ENCODE measurements at places on chromosomes 6 and 20. TPM values are rescaled to one million over a fixed set of nuclear protein-coding genes. Genes with fewer than 3 reads are reported as not detected.

DNA sequence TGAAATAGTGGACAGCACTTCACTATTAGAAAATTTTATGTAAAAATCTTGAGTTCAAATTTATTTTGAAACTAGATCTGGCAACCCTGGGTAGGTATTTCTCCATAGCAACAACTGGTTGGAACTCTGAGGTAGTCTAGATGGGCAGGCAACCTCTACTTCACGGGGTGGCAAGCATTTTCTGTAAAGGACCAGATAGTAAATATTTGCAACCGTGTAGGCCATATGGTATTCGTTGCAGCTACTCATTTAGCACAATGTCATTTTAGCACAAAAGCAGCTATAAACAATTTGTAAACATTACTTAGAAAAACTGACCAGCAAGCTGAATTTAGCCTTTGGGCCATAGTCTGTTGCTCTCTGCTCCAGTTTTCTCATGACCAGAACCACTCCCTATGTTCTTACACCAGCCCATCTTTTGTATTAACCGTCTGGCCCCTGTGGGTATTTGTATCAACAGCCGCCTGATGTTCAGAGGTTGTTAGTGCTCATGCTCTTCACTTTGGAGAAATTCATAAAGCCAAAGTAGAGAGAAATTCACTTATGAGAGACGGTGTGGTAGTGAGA, 29.2 kb downstream of the LGSN start:
- no peak for DNase-seq
- no peaks in the 10 kb centered on the region for H3K4me1 ChIP-seq
- H3K36me3 ChIP-seq: no peaks in the 10 kb centered on the region
- H3K27me3 ChIP-seq: no peaks in the 10 kb centered on the region
- no peak overlapping the region for H3K4me3 ChIP-seq

Gene CD83
- 18.3 TPM for total RNA-seq

DNA sequence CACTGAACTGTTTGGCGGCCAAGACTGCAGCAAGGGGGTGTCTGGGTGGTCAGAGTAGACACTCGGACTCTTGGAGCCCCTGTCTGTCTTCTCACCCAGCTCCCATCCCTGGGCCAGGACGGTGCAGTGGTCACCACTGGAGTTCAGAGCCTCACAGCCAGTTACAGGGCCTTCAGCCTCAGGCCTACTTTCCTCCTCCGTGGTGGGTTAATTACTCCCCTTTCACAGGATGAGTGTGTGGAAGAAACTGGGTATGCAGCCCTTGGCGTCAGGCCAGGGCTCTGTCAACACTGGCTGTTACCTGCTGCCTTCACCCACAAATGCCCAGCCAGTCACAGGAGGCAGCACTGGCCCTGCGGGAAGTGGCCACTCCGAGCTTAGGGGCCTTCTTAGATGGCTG, 1.8 kb upstream of the YTHDF1 start:
- no peak overlapping the region for H3K4me3 ChIP-seq
- peaks cover 15% of the 10 kb centered on the region for H3K36me3 ChIP-seq
- H3K27ac ChIP-seq: no peak overlapping the region
- peaks cover 28% of the 10 kb centered on the region for H3K4me1 ChIP-seq
- H3K27me3 ChIP-seq: no peaks in the 10 kb centered on the region

Gene HSD17B8
- 10.6 TPM for total RNA-seq

GRCh38 chr20:45067087-45067486, 33.8 kb downstream of the KCNS1 start:
- H3K4me3 ChIP-seq: no peak overlapping the region
- H3K4me1 ChIP-seq: peaks cover 11% of the 10 kb centered on the region

- H3K27me3 ChIP-seq: no peaks in the 10 kb centered on the region
- peaks cover 15% of the 10 kb centered on the region for H3K4me1 ChIP-seq
- no peak for DNase-seq
- H3K27ac ChIP-seq: no peak overlapping the region
- no peak overlapping the region for H3K4me3 ChIP-seq
- no peaks in the 10 kb centered on the region for H3K36me3 ChIP-seq
Measured at GRCh38 chr6:4920914-4921410, 82.9 kb downstream of the RPP40 start.

Gene COL11A2
- total RNA-seq: 3.5 TPM

DNA sequence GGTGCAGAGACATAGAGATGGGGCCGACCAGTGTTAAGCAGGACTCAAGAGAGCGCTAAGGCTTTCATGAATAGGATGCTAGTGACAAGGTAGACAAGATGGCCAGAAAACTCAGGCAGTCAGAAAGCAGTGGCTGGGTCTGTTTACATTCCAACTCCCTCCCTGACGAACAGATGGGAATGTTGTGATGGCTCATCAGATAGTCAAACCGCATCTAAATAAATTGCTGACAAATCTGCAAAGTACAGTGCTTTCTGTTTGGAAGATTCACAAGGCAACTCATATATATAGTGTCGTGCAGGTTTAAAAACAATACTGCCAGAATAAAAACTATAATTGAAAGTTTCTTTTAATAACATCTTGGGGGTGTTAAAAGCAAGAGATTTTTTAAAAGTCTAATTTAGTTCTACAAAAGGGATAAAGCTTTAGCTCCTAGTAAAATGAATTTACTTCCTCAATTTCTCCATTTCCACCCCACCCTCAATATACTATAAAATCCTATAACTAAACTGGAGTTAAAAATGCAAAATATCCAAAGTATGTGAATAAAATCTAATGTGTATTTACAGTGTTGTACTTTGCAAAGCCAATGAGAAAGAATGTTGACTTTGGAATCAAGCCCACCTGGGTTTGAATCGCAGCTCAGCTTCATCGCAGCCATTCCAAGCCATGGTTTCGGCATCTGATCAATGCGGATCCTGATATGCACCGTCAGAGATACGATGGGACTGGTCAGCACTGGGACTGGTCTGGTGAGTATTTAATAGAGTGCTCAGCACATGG, 247.3 kb upstream of the PDE10A start:
- no peaks in the 10 kb centered on the region for H3K36me3 ChIP-seq
- no peaks in the 10 kb centered on the region for H3K27me3 ChIP-seq
- H3K27ac ChIP-seq: no peak overlapping the region
- H3K4me1 ChIP-seq: no peaks in the 10 kb centered on the region
- no peak for DNase-seq

- H3K4me3 ChIP-seq: no peak overlapping the region
- no peaks in the 10 kb centered on the region for H3K36me3 ChIP-seq
- no peak for DNase-seq
- H3K27ac ChIP-seq: no peak overlapping the region
- no peaks in the 10 kb centered on the region for H3K27me3 ChIP-seq
Measured at GRCh38 chr6:159572439-159573110, 120.5 kb downstream of the SOD2 start.

Gene MARCKS
- total RNA-seq: 4.7 TPM

DNA sequence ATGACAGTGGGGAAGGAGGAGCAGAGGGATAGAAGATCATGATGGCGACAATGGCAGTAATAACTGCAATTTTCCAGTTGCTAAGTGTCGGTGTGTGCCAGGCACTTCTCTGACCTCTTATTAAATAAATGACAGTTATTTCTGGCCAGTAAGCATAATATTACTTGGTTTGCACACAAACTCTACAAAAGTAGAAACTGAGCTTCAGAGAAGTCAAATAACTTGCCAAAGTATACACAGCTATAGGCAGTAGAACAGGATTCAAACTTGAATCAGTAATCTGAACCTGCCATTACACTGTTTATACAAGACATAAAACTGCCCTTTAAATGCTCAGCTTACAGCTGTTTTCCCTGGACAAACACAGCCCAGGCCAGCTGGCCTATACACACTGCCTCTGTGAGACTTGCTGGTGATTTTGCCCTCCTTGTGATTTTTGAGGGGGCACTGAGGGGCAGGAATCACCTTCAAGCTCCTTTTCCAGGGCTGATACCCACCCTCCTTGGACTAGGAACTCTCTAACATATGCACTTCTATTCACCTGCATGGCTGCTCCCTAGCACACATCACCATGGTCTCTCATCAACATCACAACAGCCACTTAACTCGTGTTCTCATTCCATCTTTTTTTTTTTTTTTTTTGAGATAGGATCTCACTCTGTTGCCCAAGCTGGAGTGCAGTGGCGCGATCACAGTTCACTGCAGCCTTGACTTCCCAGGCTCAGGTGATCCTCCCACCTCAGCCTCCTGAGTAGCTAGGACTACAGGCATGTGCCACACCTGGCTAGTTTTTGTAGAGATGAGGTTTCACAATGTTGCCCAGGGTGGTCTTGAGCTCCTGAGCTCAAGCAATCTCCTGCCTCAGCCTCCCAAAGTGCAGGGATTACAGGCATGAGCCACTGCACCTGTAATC, 63.6 kb downstream of the SLC23A2 start:
- H3K27me3 ChIP-seq: no peaks in the 10 kb centered on the region
- no peaks in the 10 kb centered on the region for H3K4me1 ChIP-seq
- DNase-seq: no peak
- no peak overlapping the region for H3K4me3 ChIP-seq

DNA sequence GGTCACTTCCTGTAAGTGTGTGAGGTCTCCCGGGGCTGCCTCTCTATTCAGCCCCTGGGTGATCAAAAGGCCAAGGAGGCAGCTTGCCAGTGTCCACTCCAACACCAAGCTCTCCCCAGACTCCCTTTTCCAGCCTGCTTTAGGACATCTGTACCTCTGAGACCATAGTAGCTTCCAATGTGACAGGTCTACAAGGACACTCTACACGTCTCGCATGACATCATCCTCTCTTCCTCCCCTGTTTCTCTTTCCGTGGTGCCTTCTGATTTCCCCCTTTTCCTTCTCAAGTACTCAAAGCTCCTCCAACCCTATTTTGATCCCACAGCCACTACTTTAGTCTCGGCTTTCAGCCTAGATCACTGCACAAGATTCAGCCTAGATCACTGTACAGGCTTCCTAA, 26.4 kb downstream of the HLA-F start:
- peaks cover 14% of the 10 kb centered on the region for H3K4me1 ChIP-seq
- peak overlapping the region; percentile 71 for H3K27ac ChIP-seq

DNA sequence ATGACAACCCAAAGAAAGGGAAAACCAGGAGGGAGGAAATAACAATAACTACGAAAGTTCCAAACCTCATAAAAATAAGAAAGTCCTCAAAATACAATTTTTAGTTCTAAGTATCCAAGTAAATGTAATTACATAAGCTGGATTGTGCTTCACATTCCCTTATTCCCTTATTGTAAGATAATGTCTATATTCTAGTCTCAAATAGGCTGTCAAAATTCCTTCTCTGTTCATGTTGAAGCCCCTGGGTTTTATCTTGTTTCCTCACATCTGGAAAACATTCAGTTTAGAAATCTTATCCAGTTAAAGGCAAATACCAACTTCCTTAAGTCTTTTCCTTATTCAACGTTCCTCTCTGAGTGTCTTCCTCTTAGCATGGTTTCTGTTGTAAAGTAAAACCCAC, 282.3 kb downstream of the CD109 start:
- H3K4me3 ChIP-seq: no peak overlapping the region
- H3K4me1 ChIP-seq: no peaks in the 10 kb centered on the region
- no peaks in the 10 kb centered on the region for H3K36me3 ChIP-seq
- DNase-seq: no peak

- no peaks in the 10 kb centered on the region for H3K4me1 ChIP-seq
- no peaks in the 10 kb centered on the region for H3K27me3 ChIP-seq
- H3K36me3 ChIP-seq: no peaks in the 10 kb centered on the region
- H3K27ac ChIP-seq: no peak overlapping the region
- H3K4me3 ChIP-seq: no peak overlapping the region
Measured at GRCh38 chr20:50220894-50221365, 30.3 kb downstream of the CEBPB start.

Gene ADGRF5
- total RNA-seq: not detected

GRCh38 chr6:111441678-111442243, 41.3 kb downstream of the REV3L start:
- H3K36me3 ChIP-seq: no peaks in the 10 kb centered on the region
- no peaks in the 10 kb centered on the region for H3K27me3 ChIP-seq
- H3K27ac ChIP-seq: no peak overlapping the region

Gene SPEF1
- total RNA-seq: not detected

DNA sequence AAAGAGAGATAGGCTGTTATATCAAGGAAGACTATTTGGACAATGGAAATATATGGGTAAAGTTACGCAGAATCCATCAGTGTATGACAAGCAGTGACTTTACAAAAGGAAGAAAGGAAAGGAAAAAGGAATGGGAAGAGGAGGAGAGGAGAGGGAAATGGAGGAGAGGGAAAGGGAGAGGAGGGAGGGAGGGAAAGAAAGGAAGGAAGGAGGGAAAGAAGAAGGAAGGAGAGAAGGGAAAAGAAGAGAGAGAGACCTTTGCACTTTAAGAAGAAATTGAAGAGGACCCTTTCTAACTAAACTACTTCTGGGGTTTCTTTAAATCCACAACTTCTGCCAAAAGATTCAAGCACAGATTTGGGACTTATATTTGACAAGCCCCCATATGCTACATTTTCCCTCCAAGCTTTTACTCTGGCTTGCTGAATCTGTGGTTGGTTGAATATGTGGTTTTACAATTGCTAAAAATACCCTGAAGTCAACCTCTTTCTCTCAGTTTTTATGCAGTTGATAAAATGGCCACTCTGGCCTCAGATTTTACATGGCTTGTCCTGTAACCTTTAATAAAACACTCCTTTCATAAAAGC, 120.8 kb upstream of the RAB32 start:
- no peaks in the 10 kb centered on the region for H3K27me3 ChIP-seq

Gene CD40
- 2.5 TPM for total RNA-seq

DNA sequence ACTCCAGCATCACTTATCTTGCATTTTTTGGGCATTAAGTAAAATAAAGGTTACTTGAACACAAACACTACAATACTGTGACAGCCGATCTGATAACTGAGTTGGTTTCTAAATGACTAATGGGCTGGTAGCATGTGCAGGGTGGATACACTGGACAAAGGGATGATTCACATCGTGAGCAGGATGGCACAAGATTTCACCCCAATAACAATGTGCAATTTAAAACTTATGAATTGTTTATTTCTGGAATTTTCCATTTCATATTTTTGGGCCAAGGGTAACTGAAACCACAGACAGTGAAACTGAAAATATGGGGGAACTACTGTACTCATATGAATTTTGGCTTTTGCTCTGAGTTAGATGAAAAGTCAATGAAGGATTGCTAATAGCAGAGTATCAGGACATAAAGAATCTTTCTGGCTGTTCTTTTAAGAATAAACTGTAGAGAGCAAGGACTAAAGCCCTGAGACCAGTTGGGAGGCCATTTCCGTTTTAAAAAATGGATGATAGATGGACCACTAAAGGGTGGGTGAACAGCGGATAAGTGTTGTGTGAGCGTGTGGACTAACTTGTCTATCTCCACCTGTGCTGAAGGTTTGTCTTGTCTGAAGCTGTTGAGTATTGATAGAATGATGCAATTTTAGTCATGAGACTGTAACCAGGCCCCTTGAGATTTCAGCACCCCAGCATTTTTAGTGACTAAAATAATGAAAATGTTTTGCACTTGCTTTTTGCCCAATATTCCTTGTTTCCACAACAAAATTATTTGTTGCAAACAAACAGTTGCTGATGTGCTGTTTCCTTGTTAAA, 8.2 kb downstream of the SPINT3 start:
- H3K27me3 ChIP-seq: no peaks in the 10 kb centered on the region
- no peak for DNase-seq
- no peak overlapping the region for H3K27ac ChIP-seq
- no peaks in the 10 kb centered on the region for H3K4me1 ChIP-seq
- H3K4me3 ChIP-seq: no peak overlapping the region

Gene MOG
- not detected for total RNA-seq
